T-helper 9 cell (primary cell): ENCODE measurements at places on chromosomes 4 and X.
A peak's percentile ranks its signal among the peaks of the same experiment; 100 is the strongest.

DNA sequence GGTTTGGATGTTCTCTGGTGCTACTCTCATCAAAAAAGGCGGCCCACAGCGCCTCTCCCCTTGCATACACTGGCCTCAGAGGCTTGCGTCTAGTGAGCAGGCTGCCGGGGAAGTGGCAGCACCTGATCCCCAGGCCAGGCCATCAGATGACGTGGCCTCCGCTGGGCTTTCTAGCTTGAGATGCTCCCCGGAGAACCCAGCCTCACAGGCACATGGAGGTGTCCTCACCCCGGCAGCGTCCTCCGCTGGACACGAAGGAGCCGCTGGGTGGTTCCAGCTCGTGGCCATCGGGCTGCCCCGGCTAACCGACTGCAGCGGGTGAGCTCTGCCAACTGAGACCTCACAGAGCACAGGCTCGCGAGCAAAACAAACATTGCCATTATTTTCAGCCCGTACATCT lies 12.8 kb downstream of the IRAK1 start:
- no peak for DNase-seq

DNA sequence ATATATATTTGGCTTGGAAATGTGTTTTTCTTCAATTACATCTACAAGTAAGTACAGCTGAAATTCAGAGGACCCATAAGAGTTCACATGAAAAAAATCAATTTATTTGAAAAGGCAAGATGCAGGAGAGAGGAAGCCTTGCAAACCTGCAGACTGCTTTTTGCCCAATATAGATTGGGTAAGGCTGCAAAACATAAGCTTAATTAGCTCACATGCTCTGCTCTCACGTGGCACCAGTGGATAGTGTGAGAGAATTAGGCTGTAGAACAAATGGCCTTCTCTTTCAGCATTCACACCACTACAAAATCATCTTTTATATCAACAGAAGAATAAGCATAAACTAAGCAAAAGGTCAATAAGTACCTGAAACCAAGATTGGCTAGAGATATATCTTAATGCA lies 26.1 kb downstream of the NUDT6 start:
- DNase-seq: no peak

GRCh38 chr4:69823481-69824186 lies 36.3 kb downstream of the SULT1E1 start:
- DNase-seq: peak; percentile 18

GRCh38 chrX:71107762-71108360 lies 1.3 kb upstream of the CXorf65 start:
- DNase-seq: peak; percentile 31

DNA sequence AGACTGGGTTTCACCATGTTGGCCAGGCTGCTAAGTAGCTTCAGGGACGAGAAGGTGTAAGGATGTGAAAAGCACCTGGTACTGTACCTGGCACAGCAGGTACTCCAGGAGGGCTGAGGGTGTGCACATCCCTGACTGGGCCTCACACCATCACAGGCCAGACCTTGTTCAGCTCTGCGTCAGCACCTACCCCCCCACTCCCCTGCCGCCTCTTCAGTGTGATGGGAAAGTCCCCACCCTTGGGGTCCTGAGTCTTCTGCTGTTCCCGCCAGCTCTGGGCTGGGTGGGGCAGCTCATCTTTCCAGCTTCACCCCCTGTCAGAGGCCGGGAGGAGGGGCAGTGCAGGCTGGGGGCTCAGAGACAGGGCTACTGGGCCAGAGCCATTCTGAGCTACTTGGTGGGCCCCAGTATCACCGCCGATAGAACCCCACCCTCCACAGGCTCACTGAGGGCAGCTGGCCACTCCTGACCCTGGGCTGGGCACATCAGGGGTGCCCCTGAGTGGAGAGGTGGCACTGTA lies 6.7 kb upstream of the SH3BP2 start:
- DNase-seq: peak; percentile 48

DNA sequence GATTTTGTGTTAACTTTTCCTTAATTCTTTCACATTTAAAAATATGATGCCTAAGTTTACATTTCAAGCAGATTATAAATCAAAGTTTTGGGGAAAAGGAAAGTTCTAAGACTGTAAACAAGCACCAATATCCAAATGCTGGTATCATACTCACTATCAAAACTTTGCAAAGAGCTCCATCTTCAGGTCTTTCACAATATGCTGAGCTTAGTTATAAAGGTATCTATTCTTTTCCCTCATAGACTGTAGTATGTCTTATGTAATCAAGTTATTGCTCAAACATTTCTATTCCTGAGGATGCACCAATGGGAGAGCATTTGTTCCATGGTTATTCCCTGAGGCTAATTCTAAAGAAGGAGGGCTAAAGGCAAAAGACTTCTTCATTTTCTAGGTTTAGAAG lies 207.9 kb upstream of the FAM241A start:
- DNase-seq: no peak

DNA sequence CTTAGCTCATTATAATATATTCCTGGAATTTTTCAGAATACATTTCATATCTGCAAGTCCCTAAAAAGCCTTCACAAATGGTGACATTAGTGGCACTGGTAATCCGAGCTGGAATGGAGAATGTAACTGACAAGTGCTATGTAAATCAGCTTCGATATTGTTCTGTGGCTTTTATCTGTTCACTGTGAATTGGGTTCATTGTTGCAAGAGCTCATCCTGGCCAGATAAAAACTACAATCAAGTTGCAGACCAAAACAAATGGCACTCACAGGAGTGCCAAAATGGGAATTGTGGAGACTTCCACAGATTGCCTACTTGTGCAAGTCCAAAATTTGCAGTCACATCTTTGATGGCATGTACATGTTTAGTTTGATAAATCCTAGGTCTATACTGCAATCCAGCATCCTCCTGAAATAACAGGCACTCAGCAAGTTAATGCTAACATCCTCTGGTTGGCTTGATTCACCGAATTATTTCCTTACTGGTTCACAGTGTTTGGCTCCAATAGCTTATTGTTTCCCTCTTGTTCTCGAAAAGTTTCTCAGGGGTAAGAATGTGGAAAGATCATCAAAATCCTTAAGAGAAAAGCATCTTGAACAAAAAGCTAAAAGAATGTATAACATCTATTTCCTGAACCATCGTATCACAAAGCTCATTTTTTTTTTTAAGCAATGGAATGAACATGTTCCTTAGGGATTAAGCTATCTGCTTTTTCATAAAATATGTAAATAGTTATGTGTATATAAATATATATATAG lies 904.9 kb downstream of the CENPC start:
- DNase-seq: no peak

DNA sequence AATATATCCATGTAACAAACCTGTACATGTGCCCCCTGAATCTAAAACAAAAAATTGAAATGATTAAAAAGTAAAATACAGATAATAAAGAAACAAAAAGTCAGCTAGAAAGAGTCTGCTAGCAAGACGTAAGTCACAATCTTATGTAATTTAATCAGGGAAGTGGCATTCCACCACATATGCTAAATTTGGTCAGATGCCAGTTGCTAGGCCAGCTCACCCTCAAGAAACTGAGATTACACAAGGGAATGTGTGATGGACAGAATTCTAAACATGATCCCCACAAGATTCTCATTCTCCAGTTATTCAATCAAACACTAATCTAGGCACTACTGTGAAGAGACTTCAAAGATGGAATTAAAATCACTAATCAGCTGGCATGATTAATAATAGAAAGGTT lies 689.3 kb downstream of the CENPC start:
- DNase-seq: no peak

GRCh38 chrX:151151665-151152267 lies 24.6 kb upstream of the GPR50 start:
- no peak for DNase-seq

GRCh38 chr4:16505726-16506125 lies 279.5 kb upstream of the TAPT1 start:
- DNase-seq: no peak
